ENCODE measurements at places on chromosomes 3 and 15.
A peak's percentile ranks its signal among the peaks of the same experiment; 100 is the strongest.

DNA sequence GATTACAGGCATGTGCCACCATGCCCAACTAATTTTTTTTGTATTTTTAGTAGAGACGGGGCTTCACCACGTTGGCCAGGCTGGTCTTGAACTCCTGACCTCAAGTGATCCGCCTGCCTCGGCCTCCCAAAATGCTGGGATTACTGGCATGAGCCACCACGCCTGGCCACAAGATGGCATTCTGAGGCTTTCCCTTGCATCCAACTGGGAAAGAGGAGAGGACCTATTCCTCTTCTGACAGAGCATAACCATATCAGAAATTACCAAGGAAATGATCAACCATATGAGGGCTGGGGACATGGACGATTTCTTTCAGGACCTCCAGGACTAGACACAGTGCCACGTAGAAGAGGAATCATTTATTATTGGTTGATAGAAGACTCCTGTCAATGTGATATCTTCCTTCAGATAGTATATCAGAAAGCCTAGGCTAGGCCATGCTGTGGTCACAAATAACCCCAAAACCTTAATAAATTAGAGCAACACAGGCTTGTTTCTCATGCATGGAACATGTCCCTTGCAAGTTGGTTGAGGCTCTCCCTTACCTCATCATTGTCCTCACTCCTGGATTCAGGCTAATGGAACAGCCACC, 372.3 kb upstream of the IL12A start:
- DNase-seq = peak; percentile 34

DNA sequence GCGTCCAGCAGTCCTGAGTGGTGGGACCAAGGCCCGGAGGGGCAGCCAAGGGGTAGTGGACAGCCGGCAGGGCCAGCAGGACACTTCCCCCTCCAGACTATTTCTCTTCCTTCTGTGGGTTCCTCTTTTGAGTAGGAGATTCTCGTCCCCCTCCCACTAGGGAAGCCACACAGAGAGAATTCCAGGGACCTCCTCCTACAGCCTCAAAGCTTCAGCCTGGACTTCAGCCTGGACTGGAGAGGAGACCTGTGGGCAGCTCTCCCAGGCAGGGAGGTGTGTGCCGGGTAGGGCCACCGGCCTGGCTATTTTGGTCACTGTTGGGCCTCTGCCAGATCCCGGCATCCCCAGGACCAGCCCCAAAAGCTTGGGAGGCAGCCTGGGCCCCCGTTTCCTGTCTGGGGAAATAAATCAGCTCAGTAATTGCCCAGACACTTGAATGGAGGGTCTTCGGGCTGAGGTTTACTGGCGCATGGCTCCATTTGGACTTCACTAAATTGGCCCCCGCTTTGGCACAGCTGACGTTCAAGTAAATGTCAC, 1.3 kb downstream of the SLC6A6 start:
- no peak for DNase-seq

DNA sequence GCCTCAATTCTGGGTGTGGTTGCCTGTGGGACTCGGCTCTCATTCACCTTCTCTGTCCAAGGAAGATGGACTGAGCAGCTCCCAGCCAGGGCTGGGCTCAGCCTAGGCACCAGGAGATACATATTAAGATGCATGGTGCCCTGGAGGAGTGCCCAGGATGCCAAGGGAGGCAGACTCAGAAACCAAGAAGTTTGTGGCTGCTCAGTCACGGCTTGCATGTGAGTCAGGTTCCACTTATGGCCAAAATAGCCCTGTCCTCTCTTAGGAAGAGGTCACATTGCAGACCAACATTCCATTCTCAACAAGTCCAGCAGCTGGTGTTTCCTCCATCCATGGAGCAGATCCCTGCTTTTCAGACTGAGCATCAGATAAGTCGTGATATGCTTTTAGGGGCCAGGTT, 21.8 kb downstream of the CDCP1 start:
- DNase-seq = peak; percentile 19

DNA sequence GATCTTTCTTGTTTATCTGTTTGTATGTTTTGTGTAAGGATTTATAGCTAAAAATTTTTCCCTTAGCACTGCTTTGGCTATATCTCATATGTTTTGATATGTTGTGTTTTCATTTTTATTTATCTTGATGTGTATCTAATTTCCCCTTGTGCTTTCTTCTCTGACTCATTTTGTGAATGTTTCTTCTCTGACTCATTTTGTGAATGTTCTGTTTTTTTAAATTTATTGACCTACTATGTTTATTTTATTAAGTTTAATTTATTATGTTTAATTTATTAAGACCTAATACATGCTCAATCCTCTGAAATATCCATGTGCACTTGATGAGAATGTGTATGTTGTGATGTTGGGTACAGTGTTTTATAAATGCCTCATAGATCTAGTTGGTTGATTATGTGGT, 793.5 kb upstream of the CADM2 start:
- DNase-seq = no peak

- DNase-seq = no peak
Observed at GRCh38 chr15:100786139-100786531, 93.5 kb upstream of the ALDH1A3 start.

DNA sequence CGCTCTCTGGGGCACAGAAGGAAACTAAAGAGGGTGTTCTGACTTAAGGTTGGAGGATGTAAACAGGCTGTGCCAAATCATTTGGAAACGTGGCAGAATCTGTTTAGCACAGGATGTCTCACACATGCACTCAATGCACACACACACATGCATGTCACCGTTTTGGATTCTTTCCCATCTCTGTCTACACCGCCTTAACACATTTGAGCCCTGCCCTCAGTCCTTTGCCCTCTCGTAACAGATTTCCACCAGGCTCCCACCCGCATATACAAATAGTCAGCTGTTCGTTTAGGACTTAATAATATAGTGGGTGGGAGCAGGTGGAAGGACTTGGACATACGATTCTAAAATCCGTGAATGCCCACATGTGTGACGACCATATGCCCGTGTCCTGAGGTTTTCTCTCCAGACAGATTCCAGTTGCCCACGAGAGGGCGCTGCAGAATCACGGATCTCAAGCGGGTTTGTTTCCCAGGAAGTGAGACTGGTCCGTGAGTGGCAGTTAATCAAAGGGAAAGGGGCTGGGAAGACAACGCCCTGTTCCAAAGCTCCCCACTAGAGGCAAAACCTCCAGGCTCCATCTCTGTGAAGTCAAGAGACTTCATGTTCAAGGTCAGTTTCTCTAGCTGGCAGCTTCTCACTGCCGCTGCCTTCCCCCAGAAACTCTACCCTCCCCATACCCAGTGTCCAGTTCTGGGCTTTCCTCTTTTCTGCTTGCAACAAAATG, 44.5 kb downstream of the NOX5 start:
- peak; percentile 81 for DNase-seq

DNA sequence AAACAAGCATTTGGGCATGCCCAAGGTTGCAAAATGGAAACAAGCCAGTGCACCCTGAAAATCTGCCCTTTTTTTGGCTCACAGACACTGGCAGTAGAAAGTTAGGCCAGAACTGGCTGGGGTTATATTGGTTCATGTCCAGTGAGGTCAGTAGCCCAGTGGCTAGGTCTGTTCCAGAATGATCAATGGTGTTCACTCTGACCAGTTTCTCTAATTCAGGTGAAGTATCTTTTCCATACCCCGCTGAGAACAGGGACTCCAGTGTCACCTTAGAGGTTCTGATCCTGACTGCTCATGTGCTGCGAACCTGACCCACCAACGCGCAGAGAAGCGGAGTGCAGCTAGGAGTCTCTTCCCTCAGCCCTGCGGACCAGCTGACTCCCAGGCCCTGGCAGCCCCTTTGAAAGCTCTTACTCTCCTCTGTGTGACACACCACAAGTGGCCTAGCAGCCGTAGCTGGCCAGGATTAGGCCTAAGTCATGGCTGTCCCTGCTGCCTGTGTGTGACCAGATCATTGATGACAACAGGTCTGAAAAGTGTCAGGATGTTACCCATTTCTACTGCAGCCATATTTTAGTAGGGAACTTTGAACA, 123.5 kb downstream of the GHSR start:
- DNase-seq = no peak

DNA sequence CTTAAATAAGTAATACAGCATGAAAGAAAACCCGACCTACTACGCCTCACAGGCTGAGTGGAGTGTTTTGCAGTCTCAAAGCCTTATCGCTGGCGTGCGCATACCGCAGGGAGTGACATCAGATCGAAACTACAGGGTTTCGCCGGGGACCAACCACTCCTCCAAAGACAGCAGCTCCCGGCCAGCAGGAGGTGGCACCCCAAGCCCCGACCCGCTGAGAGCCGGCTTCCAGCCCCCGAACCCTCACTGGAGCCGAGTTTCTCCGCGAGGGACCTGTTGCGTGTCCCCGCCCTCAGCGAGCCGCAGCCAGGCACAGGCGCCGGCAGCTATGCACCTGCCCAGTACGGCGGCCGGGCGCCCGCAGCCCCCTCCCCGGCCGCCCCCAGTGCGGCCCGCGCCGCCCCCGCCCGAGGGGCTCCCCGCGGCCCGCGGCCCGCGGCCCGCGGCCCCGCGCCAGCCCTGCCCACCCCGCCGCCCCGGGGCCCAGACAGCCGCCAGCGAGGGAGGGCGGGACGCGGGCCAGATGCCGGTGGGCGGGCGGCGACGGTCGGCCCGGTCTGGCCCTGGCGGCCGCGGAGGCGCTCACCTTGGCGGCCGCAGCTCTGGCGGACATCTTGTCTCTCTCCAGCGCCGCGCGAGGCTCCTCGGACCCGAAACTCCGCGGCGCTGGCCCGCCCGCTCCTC, 710 bp downstream of the TJP1 start:
- no peak for DNase-seq

GRCh38 chr3:64098670-64099069, 75.4 kb upstream of the PSMD6 start:
- no peak for DNase-seq

- DNase-seq = no peak
Observed at GRCh38 chr3:195265363-195265976, 5.5 kb downstream of the XXYLT1 start.

GRCh38 chr3:49006408-49007067, 653 bp upstream of the WDR6 start:
- no peak for DNase-seq

- peak; percentile 64 for DNase-seq
Observed at GRCh38 chr3:143973259-143974021, 1.8 kb downstream of the DIPK2A start.

- no peak for DNase-seq
Observed at GRCh38 chr3:194285024-194285849, 65.9 kb downstream of the CPN2 start.

DNA sequence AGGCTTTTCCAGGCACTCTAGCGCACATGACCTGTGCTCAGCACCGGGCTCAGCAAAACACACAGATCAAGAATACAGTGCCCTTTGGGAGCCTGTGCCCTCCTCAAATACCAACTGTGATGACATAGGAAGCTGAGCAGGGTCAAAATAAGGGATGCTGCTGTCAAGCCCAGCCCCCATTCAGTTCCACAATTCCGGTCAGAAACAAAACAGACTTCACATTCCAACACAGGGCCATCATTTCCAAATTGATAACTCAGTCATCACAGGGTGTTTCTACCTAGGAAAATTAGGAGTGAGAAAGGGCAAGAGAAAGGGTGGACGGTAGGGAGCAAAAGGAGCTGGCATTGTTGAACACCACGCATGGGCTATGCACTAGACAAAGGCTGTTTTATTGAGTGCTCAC, 158.4 kb upstream of the CCDC54 start:
- peak; percentile 25 for DNase-seq

DNA sequence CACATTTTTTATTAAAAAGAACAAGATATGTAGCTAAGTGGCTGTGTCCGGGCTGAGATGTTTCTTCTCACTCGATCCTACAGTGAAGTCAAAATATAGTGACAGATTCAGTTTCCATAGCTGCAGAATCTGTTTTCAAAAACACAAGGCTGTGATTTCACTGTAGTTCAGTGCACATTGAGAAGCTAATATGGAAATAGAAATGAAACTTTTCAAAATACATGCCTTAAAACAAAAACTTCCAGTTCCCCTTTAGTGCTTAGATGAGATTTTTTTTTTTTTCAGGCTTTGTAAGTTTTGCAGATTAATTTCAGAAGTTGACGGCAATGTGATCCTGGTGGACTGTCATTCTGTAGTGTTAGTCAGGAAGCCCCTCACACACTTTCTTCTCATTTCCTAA, 23.8 kb upstream of the TRAK1 start:
- DNase-seq = no peak

DNA sequence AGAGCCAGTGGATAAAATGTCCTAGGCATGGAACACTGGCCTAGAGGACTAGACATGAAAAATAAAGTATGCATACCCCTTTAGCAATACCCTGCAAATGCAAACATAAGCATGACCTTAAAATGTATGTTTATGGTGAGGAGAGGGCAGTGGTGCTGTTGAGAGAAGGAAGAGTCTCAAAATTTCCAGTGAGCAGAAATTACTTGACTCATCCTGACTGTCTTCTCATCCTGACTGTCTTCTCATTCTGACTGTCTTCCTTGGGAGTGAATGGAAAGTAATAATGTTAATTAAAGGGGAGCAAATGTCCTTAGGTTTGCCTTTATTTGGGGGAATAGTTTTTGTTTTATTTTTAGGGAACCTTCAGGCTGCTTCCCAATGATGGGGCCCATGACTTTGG, 121.5 kb upstream of the GALNT15 start:
- DNase-seq = no peak

DNA sequence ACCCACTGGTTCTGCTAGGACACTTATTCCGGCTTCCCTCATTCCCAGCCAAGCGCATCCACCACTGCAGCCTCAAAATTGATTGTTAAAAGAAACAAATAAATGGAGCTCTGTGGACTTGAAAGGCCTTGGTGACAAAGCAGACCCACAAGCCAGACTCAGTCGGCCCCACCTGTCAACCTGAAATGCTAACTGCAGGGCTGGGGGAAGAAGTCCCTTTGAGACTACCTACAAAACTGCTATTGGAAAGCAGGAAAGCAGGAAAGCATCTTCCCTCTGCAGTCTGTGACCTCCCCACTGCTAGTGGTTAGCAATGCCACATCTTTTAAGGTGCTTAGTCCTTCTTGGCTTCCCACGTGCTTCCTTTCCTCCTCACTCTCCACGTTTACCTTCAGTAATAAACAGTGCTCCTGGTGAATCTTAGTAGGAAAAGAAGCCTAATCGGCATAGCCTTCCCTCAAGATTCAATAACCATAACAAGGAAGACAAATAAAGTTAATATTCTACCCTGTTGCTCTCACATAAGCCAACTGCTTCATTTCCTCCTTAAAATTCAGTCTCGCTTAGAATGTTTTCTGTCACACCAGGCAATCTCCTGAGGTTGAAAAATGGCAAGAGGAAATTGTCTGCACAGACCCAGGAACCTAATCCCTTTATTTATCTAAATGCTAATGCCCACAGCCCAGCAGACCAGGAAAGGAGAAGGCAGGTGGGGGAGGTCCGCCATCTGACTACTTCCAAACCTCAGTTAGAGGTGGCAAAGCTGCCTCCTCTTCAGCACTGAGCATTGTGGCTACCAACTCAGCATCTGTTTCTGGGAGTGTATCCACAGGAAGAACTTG, 296.2 kb downstream of the NEK10 start:
- no peak for DNase-seq

- no peak for DNase-seq
Observed at GRCh38 chr15:69997161-69997485, 100.6 kb downstream of the TLE3 start.

GRCh38 chr3:160780245-160780644, 24.2 kb downstream of the PPM1L start:
- DNase-seq = no peak

DNA sequence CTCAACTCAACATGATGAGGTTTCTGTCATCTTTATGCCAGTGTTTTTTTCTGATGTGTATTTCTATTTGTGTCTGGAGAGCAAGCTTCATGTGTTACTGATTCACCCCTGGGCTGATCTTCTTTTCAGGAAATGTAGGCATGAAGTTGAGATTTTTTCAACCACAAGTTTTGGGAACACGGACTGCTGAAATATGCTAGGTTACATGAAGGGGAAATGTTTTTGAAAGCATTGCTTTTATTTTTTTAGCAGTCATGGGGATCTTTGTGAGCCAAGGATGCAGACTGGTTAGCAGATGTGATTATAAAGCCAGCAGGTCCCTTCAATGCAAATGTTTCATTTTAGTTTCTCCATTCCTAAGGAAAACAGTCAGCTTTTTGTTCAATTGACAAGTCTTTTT, 219.3 kb upstream of the COL8A1 start:
- peak; percentile 52 for DNase-seq

Data from foreskin melanocyte (primary cell).